ENCODE measurements at places on chromosomes 11 and 22. TPM values are rescaled to one million over a fixed set of nuclear protein-coding genes. Genes with fewer than 3 reads are reported as not detected.

DNA sequence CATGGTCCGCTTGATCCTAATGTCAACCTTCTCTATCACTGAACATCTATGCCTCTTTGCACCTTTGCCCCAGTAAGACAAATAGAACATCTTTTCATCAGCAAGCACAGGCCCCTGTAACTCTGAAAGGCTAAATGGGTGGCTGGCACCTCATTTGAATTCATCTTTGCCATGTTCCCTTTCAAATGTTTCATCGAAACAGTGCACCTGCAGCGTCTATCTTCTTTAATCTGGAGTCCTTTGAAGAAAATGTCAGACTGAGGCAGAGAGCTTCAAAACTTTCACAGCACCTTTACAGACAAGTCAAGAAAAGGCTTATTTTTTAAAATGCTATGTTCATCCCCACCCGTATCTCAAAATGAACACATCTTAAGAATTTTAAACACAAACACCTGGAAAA, 3.4 kb downstream of the MPPED2 start:
- no peak for DNase-seq

- DNase-seq = peak; percentile 85
Measured at GRCh38 chr11:35166369-35167360, 27.7 kb downstream of the CD44 start.

The ARHGAP8 gene
- total RNA-seq = 1.4 TPM

The ACTN3 gene
- not detected for total RNA-seq

DNA sequence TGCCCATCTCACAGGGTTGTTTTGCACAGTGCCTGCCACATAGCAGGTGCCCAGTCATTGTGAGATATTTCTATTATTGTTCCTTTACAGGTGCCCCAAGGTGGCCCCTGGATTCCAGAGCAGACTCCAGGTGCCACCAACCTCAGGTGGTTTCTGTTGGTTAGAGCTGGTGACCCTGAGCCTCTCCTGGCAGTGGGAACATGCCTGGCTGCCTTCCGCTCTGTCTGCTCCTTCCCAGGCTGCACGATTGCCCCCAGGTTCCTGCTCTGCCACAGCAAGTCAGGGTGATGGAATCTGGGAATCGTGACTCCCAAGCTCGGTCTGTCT, 12.6 kb upstream of the OMP start:
- peak; percentile 39 for DNase-seq

The SEC14L2 gene
- 11.8 TPM for total RNA-seq

- DNase-seq = no peak
Measured at GRCh38 chr11:43576803-43577521, 103.6 kb upstream of the HSD17B12 start.

DNA sequence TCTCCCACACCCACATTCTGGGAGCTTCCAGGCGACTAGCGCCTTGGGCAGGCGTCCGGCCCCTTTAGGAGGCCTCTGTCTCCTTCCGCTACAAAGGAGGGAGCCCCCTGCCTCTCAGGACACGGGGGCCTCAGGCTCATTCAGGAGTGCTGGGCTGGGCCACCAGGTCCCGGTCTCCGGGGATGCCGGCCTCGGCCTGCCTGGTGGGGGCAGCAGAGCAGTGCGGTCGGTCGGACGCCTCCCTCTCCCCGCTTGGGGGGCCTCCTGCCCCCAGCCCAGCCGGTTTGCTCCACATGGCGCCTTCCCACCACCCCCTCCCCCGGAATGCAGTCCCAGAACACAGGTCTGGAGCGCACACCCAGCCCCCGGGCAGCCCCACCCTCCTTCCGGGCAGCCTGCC, 21.9 kb downstream of the MRPL23 start:
- DNase-seq = no peak

The MMP8 gene
- 0.42 TPM for total RNA-seq

DNA sequence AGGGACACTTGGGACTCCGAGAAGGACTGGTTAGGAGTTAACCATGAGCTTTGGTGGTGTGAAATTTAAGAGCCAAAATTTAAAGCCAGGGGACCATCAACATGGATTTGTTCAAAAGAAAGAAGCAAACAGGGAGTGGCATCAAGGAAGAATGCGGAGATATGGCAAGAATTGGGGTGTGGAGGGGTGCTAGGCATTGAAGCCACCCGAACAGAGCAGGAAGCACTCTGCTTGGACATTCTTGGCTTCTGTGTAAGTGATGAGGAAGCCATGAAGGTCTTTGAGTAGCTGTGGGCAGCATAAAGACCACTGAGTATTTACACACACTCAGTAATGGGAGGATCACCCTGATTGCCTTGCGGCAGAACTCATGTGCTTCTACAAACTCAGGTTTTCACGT, 27.2 kb upstream of the PAMR1 start:
- DNase-seq = no peak

GRCh38 chr11:132119573-132119972, 749.2 kb downstream of the NTM start:
- no peak for DNase-seq

The MARK2 gene
- 29.6 TPM for total RNA-seq

GRCh38 chr11:74179234-74180052, 8.4 kb downstream of the PPME1 start:
- DNase-seq = no peak

The CDC42BPG gene
- 1.2 TPM for total RNA-seq

DNA sequence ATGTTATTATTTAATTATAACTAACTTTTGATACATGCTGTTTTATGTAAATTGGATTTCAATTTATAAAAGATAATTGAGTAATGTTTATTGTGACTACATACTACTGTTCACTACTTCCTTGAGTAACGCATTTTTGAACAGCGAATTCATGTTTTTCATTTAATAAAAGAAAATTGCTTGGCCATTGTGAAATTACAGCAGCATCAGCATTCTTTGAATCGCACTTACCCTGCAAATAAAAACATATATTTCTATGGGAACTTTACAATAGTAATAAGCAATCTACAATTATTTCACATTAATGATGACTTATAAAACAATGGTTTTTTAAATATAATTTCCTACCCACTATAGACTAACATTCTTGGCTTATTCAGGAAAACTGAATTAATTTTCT, 20.3 kb downstream of the OR5J2 start:
- no peak for DNase-seq

DNA sequence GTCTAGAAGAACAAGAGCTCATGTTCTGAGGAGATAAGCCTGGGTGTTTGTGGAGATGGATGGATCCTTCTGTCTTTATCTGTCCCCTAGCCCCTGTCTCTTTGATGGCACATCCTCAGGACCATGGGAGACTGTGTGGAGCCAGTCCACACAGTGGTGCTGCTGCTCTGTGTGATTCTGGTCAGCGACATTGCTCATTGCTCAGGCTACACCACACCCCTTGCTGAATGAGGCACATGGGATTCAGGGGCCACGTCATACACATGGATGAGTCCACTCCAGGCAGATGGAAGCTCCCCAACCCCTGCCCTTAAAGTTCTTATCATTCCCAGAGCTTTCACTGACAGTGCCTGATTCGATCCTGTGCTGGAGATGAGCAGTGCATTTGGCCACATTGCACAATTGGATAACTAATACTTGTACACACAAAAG, 222.2 kb downstream of the NAV2 start:
- DNase-seq = no peak

The PDGFD gene
- 47.7 TPM for total RNA-seq

The ARHGEF17 gene
- total RNA-seq = 201 TPM

The SCN3B gene
- total RNA-seq = 1.3 TPM

DNA sequence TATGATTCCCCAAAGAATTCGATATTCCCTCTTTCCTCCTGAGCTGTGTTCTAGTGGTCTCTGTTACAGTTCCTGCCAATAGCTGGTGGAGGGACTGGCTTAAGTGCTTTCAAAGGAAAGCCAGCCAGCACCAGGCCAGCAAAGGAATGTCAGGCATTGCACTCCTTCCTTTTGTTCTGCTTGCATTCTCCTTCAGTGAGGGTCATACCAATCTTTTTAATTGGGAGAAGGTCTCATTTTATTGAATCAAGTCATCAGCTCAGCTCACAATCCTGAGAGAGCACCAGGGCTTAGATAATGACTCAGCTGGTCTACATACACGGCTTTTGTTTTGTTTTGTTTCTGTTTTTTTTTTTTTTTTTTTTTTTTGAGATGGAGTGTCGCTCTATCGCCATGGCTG, 222.9 kb downstream of the NAV2 start:
- no peak for DNase-seq

DNA sequence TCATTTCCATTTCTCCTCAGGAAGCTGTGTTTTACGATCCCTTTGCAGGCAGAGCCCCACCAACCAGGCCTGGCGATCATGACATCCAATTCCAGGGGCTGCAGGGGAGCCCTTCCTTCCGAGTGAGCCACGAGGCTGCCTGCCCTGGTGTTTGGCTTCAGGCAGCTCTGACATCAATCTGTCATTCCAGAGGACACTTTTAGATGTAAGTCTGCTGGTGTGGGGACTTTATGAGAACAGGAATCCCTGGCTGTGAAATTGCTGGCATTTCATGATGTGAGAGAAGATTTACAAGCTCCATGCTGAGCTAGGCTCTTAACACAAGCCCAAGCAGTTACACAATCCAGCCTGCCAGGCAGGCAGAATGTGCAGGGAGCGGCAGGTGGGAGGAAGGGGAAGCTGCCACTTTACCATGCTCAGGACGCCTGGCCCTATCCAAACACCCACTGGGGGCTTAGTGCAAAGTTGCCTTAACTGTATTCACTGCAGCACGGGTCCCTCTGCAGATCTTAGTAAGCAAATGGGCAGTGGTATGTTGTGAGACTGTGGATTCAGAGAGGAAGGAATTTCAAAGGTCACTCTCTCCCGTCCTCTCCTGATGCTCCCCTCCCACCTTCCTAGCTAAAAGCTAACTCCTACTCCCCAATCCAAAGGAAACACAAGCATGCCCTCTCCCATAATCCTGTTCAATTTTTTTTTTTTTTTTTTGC, 43.4 kb upstream of the MICAL2 start:
- DNase-seq = peak; percentile 66

The OR10G8 gene
- total RNA-seq = not detected

DNA sequence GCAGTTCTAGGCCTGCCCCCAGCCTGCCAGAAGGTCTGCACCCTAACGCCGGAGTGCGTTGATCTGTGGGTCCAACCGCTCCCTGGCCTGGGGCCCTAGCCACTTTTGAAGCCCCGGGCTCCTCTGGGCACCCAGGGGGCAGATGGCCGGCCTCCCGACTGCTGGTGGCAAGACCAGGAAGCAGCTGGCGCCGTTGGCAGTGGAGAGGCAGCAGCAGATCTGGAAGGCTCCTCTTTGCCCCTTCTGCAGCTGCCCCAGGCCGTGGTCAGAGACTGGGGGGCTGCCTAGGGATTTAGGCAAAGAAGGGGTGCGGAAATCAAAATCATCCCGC, 445 bp upstream of the VWCE start:
- DNase-seq = peak; percentile 52

The PNPLA5 gene
- total RNA-seq = not detected

The SERHL2 gene
- 2.9 TPM for total RNA-seq

DNA sequence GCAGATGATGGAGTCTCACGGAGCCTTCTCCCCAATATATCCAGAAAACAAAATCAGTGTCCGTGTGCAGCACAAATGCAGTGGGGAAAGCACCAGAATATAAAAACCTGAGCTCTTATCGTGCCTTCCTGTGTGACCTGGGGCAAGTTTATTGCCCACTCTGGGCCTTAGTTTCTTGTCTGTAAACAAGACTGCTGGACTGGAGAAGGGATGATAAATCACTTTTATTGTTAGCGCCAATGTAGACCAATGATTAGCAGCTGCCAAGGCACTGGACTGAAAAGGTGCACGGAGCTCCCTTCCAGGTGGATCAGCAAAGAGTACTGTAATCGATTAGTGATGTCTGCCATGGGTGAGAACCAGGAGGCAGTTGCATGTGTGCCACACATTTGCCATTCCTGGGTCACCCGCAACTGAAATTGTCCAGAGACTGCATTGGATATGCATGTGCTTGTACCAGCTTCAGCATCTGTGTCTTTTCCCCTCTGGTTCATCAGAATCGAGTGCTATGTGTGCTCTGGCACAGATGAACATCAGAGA, 89.2 kb downstream of the TSPAN18 start:
- no peak for DNase-seq

The CD82 gene
- 64.6 TPM for total RNA-seq

DNA sequence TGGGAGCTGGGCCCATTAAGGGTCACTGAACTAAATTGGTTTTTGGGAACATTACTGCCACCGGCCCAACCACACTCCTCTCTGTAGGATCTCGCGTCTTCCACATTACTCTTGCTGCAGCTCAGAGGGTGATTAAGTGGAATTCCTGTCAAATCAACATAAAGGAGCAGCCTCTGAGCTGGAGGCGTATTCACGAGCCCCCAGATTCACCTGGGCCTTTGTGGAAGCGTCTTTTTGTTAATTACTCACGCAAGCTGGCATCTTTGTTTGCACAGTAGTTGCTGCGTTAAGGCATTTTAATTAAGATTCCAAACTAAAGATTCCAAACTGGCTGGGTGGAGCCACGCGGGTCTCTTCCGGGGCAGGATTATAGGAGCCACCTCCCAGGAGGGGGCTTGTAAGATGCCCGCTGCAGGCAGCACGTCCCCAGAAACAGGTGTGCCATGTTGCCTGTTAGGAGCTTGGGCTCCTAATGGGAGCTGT, 21.5 kb upstream of the RFPL3 start:
- DNase-seq = no peak

DNA sequence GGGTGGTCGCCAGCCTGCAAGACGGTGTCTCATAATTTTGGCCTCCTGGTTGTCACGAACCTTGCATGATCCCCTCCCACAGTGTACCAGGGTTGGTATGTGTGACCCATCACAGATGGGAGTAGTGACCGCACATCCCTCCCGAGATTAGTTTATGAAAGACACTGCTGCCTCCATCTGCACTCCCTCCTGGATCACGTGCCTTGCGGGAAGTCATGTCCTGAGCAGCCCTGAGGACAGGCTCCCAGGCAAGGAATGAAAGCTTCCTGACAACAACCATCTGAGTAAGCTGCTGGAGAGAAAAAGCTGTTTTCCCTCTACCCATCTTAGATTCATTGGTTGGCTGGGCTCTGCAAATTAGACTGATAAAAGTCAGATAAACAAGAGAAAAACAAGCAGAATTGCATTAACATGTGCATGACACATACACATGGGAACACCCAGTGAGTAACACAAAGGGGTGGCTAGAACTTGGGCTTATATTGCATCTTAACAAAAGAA, 14.4 kb upstream of the PAMR1 start:
- DNase-seq = no peak

DNA sequence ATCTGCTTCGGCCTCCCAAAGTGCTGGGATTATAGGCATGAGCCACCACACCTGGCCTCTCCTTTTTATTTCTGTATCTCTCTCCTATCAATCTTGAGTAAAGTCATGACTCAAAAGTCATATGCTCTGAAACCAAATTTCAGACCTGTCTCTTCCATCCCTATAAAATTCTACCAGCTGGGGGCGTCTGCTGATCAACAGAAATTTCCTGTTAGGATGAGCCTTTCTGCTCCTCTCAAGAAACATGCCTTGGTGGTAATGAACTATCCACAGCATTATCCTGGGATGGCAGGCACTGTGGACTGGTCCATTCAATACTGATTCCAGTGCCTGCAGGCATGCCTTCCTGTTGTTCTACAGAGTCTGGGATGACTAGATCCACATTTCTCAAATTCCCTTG, 472.6 kb downstream of the NELL1 start:
- DNase-seq = no peak

- DNase-seq = no peak
Measured at GRCh38 chr11:120343429-120343828, 7.2 kb downstream of the ARHGEF12 start.

- no peak for DNase-seq
Measured at GRCh38 chr11:69157822-69158231, 2.1 kb downstream of the SMIM38 start.

All from aorta (tissue), 5 donors.